Neuronal stem cell (in vitro differentiated cells): ENCODE measurements at places on chromosomes 16 and 17.

DNA sequence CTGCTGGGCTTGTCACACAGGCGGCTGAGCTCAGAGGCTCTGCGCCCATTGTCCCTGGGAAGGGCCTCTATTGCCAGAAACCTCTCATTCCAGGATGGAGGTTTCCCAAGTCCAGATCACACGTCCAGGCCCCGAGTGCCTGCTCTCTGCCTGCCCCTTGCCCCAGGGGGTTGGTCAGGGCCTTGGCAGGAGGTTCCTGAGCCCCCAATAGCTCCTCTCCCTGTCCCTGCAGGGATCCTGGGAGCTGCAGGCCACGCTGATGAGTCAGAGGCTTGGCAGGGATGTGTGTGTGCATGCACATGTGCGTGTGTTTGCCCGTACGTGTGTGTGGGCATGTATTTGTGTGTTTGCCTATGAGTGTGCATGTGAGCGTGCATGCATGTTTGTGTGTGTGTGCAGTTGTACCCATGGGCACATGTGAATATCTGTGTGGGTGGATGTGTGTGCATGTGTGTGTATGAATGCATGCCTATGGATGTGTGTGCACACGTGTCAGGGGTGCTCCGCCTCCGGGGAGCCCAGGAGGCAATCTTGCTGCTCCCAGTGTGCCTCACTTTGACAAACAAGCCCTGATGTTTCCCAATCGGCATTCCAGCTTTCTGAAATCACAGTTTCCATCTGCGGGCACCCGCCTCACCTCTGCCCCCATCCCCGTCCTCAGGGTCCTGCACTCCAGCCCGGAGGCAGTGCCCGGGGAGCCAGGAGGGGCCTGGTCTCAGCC, 98.4 kb upstream of the GSE1 start:
- peak; percentile 38 for DNase-seq

GRCh38 chr17:42891539-42892152, 9.0 kb upstream of the G6PC1 start:
- no peak for DNase-seq

GRCh38 chr16:72673118-72673517, 374.8 kb downstream of the ZFHX3 start:
- no peak for DNase-seq

GRCh38 chr17:61233991-61234750, 165.5 kb upstream of the TBX2 start:
- DNase-seq = no peak

GRCh38 chr16:66581246-66581952, 2.1 kb downstream of the CMTM2 start:
- DNase-seq = no peak

GRCh38 chr17:40075201-40075941, 12.6 kb downstream of the THRA start:
- DNase-seq = peak; percentile 84

DNA sequence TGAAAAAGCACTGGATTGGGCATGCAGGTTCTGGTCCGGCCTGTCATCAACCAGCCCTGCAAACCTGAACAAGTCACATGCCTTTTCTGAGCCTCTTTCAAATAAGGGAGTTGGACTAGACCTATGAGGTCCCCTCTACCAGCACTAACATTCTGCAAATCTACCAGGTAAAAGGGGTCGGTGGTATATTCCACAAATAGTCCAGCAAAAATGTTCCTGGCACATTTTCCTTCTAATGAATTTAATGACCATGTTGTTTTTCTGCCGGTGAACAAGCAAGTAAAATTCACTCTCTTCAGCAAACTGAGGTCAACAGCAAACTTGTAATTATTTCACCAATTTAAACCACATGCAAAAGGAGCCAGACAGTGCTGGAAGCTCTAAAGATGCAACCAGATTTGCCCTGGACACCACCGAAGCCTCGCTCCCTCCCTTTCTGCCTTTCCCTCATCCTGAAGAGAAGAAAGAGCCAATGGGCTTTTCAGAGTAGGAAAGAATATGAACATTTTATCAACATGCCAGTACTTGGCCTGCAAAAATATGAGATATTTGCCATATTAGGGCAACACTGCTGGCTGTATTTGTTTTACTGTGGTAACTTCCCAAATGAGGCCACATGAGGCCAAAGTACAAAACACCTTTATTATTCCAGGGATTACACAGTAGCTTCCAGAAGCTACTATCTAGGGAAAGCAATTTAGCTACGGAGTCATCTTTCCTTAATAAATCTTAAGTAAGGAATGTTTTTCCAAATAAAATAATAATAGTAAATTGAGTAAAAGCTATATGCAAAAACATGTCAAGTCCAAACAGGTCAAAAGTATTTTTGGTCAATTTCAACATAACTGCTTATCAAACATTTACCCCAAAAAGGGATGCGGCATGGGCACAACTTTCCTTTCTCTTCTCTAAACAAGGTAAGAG, 45.0 kb downstream of the USP31 start:
- no peak for DNase-seq

DNA sequence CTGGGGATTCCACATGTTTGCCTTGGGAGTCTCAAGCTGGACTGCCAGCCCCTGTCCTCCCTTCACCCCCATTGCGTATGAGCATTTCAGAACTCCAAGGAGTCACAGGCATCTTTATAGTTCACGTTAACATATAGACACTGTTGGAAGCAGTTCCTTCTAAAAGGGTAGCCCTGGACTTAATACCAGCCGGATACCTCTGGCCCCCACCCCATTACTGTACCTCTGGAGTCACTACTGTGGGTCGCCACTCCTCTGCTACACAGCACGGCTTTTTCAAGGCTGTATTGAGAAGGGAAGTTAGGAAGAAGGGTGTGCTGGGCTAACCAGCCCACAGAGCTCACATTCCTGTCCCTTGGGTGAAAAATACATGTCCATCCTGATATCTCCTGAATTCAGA, 28.9 kb downstream of the CDRT15 start:
- no peak for DNase-seq

- DNase-seq = no peak
Observed at GRCh38 chr16:23013484-23013883, 135.8 kb downstream of the USP31 start.

DNA sequence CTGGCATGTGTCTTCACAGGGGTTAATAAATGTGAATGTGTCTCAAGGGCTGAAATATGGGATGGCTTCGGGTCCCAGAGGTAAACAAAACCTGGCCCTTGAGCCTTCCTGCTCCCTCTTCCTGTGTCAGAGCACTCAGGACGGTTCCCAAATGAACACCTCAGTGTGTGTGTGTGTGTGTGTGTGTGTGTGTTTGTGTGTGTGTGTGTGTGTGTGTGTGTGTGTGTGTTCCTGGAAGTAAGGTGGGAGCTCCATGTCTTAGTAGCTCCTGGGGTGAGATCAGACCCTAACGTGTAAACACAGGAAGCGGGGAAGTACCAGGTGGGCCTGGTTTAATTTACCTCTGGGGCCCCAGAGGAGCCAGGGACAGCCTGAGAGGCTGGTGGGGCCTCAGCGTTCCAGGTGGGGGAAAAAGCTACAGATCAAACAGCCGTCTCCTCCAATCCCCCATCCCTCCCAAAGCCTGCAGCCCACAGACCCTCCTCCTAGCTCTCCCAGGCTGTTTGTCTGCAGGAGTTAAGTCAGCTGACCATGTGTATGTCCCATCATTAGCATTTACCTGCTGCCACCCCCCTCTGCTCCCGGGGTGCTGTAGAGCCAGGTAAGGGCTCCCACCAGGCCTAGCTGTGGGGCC, 6.1 kb downstream of the KIF19 start:
- no peak for DNase-seq

DNA sequence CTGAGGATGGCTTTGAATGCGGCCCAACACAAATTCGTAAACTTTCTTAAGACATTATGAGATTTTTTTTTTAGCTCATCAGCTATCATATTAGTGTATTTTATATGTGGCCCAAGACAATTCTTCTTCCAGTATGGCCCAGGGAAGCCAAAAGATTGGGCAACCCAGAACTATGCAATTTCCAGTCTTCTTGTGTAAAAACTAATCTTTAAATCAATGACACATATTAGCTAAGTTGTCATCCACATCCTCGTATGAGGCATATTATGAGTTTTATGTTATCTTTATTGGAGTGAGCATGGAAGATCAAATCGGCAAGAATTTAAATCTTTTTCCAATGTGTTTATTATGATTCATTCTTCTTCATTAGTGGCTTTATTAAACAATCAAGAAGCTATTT, 198.6 kb upstream of the HSBP1 start:
- no peak for DNase-seq

GRCh38 chr16:31135535-31136286, at the start of gene PRSS8:
Gene PRSS8 (minus strand): TSS chr16:31135727. CDS start chr16:31135498, 229 bp downstream.
- DNase-seq = no peak
